ENCODE measurements at places on chromosomes 7 and 10. TPM values are rescaled to one million over a fixed set of nuclear protein-coding genes. Genes with fewer than 3 reads are reported as not detected.

- no peak for DNase-seq
Observed at GRCh38 chr10:67722113-67722512, 26.1 kb upstream of the CTNNA3 start.

Gene PLAU
- 81.2 TPM for total RNA-seq

Gene SPDYE11
- total RNA-seq, result not detected

Gene C10orf143
- total RNA-seq, result 0.73 TPM

DNA sequence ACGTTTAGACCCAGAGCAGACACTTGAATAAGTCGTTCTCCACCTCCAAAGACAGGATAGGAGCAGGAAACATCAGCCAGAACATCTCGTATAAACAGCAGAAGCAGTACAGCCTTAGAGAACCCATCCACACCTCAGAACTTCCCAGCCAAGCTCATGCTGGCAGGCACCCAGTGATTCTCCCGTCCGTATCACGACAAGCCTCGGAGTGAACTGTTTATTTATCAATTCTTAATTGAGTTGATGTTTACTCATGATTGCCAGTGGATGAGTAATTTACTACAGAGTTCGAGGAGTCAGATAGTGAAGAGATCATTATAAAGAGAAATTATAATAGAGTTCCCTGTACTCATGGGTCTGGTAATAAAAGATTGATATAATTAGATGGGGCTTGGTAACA is 811.5 kb downstream of the LRMDA start:
- no peak for DNase-seq

Gene CHAT
- total RNA-seq, result 1.00 TPM

Gene ERVW-1
- total RNA-seq, result 0.19 TPM

Gene ELOVL3
- total RNA-seq, result 0.62 TPM

Gene KLF14
- not detected for total RNA-seq

Gene HERC4
- 56.9 TPM for total RNA-seq

Gene INHBA
- 103 TPM for total RNA-seq

Gene UCN3
- not detected for total RNA-seq

- DNase-seq, result no peak
Observed at GRCh38 chr10:23676296-23676695, 237.4 kb downstream of the OTUD1 start.

Gene VOPP1
- total RNA-seq, result 133 TPM

- DNase-seq, result peak; percentile 70
Observed at GRCh38 chr10:96565774-96566173, 21.0 kb downstream of the TM9SF3 start.

- DNase-seq, result no peak
Observed at GRCh38 chr7:104458875-104459274, 130.5 kb downstream of the LHFPL3 start.

GRCh38 chr10:43233601-43234430 is 33.0 kb downstream of the RASGEF1A start:
- no peak for DNase-seq

DNA sequence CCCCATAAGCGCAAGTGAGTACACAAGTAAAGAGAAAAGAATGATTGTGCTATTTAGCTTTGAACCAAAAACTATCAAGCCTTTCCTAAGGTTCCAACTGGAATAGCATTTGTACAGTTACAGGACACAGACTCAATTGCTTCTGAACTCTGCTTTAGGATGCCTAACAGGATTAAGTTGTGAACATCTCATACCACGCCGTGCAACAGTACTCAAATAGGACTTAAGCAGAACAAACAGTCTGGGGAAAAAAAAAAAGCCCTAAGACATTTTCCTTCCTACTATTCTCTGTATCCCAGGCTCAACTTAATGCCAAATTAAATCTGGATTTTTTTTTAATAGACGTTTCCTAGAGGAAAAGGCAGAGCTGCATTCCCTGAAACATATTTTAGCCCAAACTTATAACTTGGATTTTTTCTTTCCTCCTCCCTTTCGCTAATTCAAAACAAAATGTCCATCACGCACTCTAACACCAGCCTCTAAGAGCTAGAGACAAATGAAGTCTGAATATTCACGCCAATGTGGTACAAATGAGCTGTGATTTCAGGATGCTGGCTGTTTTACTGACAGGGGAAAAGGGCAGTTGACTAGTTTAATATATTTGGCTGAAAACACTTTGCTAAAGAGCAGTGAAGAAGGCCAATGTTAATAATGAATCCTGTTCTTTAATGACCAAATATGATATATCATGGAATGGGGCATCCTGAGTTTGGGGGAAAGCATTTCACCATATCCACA is 68.6 kb downstream of the CALD1 start:
- no peak for DNase-seq

GRCh38 chr7:151648429-151648828 is 128.7 kb upstream of the RHEB start:
- no peak for DNase-seq

Gene CNTNAP2
- total RNA-seq, result 14.0 TPM

Gene CDHR3
- 3.1 TPM for total RNA-seq

DNA sequence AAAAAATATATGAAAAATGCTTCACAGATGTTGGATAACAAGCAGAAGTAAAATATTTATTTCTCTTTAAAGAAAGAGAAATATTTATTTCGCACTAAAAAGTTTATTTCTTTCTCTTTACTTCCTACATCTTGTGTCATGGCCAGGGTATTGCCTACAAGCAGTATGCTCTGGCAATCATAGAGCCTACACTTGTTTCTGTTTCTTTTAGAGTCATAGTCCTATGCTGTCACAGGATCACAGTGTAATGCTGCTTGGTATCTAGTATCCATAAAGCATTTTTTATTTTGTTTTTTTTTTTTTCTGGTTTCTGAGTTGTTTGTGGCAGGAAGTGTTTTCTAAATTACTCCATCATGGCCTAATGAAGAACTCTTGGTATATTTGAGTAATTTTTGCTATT is 116.0 kb downstream of the ATRNL1 start:
- no peak for DNase-seq

GRCh38 chr7:32479574-32480200 is 10.5 kb downstream of the LSM5 start:
- DNase-seq, result no peak

DNA sequence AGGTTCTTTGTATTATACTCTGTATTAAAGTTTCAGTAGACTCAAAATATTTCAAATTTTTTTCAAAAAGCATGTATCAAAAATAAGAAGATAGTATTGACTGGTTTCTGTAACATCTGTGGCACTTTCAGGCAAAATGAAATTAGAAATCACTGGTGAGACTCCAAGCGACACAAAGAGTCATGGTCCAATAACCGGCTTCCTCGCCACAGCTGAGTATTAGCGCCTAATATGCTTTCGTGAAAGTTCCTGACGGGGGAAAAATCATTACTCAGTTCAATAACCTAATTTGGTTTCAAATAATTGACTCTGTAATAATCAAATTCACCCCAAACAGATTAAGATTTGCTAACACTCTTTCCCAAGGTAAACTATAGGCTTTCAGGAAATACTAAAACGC is 13.4 kb downstream of the TMEM209 start:
- DNase-seq, result no peak

Gene RTKN2
- total RNA-seq, result 8.4 TPM

DNA sequence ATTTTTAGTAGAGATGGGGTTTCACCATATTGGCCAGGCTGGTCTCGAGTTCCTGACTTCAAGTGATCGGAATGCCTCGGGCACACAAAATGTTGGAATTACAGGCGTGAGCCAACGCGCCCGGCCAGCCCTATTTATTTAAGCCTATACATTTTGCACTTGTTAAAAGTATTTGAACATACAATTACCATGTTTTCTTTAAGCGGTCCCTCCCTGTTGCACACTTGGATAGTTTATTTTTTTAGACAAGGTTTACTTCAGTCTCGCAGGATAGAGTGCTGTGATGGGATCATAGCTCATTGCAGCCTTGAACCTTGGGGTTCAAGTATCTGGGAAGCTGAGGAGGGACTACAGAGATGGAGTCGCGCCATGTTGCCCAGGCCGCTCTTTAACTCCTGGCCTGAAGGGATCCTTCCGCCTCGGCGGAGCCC is 35.7 kb upstream of the SRRM3 start:
- DNase-seq, result no peak

DNA sequence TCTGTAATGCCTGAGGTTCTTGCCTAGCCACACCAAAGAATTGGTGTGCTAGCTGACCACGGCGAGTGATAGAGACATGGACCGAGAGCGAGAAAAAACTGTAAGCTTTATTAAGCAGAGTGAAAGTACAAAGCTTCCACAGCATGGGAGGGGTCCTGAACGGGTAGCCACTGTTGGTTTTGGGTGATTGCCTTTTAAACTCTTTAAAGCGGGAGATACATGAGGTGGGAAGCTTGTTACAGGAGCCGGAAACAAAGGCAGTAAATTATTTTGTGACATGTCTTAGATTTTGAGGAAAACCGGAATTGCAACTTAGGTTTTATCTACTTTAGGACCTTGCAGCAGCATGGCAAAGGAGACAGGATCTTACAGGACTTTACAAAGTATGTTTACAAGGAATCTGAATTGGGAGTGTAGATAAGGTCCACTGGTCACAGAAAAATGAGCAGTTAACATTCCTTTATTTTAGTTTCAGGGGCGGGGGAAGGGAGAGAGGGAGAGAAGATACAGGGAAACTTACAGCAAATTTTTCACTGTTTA is 252.7 kb upstream of the MBL2 start:
- no peak for DNase-seq

DNA sequence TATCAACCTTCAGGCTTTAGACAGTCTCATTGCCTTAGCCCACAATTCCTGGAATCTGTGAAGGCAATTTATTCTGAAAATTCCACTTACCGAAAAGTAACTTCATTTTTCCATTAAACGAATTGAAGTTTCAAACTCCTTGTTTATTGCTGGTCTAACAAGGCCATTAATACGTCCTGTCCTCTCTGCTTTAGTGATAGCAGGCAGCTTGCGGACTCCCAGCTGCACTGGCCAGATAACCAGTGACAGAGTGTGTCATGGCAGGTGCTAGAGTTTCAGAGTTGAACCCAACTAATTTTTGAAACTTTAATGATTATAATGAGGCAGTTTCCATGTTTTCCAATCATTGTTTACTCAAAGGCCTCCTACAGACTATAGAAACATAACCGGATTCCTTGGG is 31.1 kb downstream of the LOXL4 start:
- DNase-seq, result no peak

DNA sequence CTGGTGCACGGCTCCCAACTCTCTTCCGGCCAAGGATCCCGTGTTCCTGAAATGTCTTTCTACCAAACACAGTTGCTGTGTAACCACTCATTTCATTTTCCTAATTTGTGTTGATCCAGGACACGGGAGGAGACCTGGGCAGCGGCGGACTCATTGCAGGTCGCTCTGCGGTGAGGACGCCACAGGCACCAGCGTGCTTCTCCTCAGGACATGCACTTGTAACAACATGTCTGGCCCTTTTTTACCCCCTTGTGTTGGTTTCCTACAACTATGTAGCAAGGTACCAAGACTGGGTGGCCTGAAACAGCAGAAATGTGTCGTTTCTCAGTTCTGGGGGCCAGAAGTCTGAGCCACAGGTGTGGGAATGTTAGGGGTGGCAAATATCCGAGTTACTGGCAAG is 18.2 kb downstream of the CALML5 start:
- DNase-seq, result no peak

DNA sequence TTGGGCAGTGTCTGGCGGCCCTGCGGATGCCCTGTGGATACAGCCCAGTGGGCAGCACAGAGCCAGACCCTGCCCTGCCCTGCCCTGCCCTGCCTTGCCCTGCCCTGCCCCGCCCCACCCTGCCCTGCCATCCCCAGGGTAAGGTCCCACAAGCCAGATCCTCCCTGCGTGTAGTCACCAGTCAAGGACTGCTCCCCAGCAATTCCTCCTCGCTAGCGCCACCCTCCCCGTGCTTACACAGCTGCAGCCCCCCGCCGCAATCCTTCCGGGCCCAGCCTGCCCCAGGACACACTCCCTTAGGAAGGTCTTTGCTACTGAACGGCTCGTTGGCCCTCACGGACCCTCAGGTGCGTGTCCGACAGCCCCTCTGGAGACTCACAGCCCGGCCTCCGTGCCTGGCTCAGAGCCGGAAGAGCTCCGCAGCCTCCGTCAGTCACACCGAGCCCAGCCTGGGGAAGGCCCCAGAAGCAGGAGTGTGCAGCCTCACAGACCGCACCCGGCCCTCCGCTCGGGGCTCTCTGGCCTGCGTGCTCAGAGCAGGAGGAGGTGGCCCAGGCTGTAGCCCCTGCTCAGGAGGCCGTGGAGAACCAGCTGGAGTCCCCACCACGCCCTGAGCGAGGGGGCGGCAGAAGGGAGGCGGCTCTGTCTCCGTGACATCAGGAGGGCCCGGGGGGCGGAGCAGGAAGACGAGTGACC is 68.3 kb downstream of the PWWP2B start:
- no peak for DNase-seq

DNA sequence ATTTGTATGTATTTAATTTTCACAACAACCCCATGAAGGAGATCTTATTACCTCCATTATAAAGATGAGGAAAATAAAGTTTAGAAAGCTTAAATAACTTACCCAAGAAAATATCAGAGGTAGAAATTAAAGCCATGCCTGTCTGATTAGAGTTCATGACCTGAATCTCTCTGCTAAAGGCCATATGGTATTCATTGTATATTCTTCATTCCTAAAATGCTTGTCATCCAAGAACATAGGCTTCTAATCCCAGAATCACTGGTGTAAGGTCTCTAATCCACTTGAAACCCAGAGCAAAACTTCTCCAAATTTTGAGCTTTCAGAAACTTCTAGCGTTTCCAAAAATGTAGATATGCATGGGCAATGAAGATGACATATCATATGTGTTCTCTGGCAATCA is 72.3 kb upstream of the YAE1 start:
- DNase-seq, result no peak

- DNase-seq, result no peak
Observed at GRCh38 chr10:73398024-73398423, 15.8 kb downstream of the ANXA7 start.

GRCh38 chr10:71575451-71575850 is 144.1 kb downstream of the C10orf105 start:
- DNase-seq, result no peak

Gene ZPBP
- not detected for total RNA-seq

Gene GLI3
- total RNA-seq, result 22.1 TPM

GRCh38 chr10:123746942-123747341 is 80.8 kb downstream of the GPR26 start:
- DNase-seq, result no peak

DNA sequence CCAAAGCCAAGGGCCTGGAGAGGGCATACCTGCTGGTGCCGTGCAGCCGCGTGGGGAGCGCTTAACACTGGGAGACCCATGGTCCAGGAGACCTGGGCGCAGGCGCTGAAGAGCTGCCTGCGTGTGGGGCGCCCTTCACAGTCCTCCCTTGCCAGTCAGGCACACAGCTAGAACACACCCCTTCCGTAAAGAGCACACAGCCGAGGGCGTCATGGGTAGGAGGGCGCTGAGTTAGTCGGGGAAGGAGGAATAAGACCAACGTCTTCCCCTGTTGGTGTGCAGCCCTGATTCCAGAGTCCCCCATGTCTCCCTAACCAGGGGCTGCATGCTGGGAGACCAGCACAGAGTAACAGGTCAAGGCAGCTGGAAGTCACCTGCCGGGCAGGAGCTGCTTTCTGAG is 273.9 kb downstream of the USP6NL start:
- no peak for DNase-seq

Gene IGF2BP3
- total RNA-seq, result 69.9 TPM

Data from astrocyte (in vitro differentiated cells and primary cell).